ENCODE measurements at places on chromosomes 7 and 10.

GRCh38 chr10:122550427-122550826 is 10.1 kb upstream of the DMBT1 start:
- no peak for DNase-seq

- DNase-seq, result no peak
These were observed 98.4 kb downstream of the UBE2H start for GRCh38 chr7:129854401-129854800.

DNA sequence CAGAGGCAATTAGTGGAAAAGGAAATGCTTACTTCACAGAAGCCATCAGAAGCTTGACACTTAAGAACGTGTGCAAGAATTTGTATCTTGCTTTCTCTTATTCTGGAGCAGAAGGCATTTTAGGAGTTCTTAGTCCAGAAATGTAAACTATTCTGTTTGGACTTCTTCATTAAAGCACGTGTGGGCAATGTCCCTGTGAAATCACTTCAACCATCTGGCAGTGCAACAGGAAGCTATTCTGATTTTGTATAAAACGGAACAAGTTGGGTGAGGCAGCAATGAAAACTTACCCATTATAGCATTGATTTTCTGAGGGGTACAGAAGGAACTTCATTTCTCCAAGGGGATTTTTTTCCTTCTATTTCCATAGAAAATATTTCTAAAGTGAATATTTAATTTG is 21.3 kb upstream of the ARHGAP21 start:
- no peak for DNase-seq

DNA sequence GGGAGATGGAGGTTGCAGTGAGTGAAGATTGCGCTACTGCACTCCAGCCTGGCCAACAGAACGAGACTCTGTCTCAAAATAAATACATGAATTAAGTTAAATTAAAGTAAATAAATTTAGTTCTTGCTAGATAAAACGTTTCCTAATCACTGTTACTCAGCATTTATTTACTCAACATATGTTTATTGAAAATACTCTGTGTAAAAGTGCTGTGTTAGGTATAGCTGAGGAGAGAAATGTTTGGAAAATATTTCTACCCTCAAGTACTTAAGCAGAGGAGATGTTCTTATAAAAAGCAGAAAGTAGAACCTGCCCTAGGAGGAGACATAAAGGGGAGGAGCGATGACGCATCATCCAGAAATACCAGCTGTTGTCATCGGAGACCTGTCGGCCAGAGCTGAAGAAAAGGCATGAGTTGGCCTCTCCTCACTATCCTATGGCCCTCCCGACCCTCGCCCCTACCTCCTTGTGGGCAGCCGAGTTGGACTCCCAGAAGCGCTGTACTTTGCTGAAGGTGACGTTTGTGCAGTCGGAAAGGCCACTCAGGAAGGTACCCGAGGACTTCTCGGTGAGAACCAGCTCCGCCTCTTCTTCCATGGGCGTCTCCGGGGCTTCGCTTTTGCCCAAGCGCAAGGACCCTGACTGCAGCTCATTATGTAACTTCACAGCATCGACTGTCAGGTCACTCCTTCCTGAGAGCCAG is 1.1 kb downstream of the RRP12 start:
- no peak for DNase-seq

GRCh38 chr7:77651575-77652162 is 44.6 kb upstream of the RSBN1L start:
- peak; percentile 50 for DNase-seq

- no peak for DNase-seq
These were observed 326.7 kb downstream of the PTEN start for GRCh38 chr10:88190123-88190522.

GRCh38 chr7:142813226-142813625 is 41.6 kb upstream of the EPHB6 start:
- no peak for DNase-seq

GRCh38 chr7:98808751-98809460 is 60.9 kb downstream of the TMEM130 start:
- DNase-seq, result no peak

DNA sequence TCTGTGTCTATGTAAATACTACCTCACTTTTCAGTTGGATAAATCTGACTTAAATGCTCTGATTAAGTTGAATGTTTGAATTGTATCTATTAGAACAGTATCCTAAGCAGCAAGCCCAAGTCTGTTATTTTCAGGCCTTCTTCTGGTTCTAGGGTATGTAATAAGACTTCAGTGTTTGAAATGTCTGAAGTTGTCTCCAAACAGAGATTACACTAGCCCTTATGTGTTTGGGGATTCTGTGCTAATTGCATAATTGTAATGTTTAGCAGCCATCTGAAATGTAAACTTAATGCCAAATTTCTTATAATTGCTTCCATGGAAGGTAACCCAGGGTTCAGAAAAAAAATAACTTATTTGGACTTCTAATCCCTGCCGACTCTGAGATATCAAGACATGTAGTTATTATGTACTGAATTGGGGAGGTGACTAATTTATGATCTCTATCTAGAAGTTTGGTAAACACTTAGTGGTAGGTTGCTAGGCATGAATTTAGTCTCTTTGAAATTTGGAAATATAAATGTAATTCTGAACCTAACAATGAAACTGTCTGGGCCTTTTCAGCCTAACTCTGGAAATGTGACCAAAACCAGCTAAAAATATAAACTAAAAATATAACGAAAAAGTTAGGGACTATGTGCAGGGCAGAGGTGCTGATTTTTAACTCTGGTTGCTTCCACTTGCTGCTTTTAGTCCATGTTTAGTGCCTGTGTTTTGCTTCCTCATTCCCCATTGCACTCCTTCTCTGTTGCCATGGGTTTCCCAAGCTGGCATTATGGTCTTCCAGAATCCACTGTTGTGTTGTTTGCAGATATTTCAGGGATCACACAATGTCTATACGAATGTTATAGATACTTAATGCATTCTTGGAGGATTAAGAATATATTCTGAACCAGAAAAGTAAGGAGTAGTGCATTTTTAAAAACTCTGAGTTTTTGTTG is 54.8 kb downstream of the MCU start:
- no peak for DNase-seq

- no peak for DNase-seq
These were observed 110.5 kb upstream of the HABP2 start for GRCh38 chr10:113442336-113442735.

DNA sequence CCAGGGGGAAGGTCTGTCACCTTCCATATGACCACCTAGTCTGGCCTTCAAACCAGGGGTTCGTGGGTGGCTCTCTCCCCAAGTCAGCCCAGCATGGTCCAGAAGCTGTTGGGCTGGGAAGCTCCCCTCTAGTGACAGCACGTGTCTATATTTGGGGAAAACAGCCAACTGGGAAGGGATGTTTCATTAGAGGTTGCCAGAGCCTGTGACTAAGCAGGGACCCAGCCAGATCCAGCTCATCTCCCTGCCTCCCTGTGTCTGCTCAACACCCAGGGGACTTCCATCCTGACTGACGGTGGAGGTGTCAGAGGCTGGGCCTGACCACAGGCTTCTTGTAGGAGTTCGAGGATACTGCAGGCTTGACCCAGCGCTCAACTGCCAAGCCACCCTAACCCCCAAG is 10.5 kb downstream of the STYXL1 start:
- no peak for DNase-seq

DNA sequence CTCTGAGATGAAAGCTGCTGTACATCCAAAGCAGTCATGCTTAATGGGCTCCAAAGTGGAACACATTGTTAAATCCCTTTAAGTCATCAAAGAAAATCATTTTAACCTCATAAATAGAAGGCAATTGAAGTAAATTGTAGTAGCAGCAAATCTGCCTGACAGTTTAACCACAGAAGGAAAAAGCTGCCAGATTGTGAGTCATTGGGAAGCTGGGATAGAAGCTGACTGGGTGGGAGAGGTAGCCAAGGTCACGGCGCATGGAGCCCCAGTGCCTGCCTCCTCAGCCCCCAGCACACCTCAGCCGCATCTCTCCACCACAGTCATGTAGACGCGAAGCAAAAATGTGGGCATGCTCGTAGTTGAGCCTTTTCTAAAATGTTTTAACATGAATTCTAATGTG is 44.0 kb downstream of the TARP start:
- no peak for DNase-seq

DNA sequence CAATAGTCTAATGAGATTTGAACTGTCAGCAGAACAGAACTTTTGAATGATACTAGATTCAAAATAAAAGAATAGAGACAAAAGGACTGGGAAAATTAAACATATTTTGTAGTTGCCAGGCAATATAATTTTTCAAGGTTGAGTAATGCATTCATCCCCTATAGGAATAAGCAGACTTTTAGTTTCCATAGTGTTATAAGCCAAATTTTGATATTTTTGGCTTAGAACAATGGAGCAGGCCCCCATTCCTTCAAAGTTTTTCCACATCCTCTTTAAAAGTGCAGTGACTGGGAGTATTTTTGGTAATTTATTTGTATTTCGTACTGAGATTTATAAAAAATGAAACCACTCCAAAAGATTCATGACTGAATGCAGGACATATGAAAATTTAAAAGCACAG is 24.0 kb downstream of the MEOX2 start:
- no peak for DNase-seq

All from CD8-positive, alpha-beta memory T cell (primary cell).